Activated T-helper 2 cell treated with anti-CD3 and anti-CD28 coated beads, Interferon-gamma antibody, Interleukin-2, Interleukin-4, amounts not matched to agents 10 μg/mL and 5 μg/mL and 100 μg/mL, durations not matched to agents 14 hours and 24 hours and 36 hours (primary cell): ENCODE measurements at places on chromosomes 2 and 18.

DNA sequence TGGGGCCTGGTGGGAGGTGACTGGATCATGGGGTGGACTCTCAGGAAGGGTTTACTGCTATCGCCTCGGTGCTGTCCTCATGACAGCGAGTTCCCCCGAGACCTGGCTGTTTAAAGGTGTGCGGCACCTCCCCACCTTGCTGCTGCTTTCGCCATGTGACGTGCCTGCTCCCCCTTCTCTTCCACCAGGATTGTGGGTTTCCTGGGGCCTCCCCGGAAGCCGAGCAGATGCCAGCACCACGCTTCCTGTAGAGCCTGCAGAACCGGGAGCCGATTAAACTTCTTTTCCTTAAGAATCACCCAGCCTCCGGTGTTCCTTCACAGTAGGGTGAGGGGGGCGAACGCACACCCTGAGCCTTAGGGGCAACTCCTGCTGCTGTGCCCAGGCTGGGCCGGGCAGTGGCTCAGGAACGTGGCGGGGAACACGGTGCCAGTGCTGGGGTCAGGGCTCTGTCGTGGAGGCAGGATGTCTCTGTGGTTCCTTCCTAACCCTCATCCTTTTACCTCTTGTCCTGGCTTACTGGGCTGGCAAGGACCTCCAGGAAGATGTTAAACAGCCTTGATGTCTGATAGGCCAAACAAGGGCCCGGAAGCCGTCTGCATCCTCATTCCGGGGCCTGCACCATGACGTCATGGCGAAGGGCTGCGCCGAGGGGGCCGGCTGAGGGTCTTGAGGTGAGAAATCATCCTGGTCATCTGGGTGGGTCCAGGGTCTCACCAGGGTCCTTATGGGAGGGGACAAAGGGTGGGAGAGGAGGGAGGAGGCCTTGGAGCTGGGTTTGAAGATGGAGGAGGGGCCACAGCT, 12.7 kb downstream of the NEU4 start:
- DNase-seq = peak; percentile 4

DNA sequence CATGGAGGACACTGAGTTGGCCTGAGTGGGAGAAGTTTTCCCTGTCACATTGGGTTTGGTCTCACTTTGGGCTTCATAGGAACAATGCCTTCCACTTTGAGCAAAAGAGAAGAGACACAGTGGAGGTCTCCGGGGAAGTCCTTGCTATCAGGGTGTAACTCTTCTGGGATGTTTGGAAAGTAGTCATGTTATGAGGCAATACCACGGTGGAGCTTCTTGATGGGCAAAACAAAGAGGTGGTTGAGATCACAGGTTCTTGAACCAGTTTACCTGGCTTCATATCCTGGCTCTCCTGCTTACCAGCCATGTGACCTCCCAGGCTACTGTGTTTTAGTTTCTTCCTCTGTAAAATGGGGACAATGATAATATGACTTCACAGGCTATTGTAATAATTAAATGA, 478.6 kb downstream of the SLC4A3 start:
- no peak for DNase-seq

DNA sequence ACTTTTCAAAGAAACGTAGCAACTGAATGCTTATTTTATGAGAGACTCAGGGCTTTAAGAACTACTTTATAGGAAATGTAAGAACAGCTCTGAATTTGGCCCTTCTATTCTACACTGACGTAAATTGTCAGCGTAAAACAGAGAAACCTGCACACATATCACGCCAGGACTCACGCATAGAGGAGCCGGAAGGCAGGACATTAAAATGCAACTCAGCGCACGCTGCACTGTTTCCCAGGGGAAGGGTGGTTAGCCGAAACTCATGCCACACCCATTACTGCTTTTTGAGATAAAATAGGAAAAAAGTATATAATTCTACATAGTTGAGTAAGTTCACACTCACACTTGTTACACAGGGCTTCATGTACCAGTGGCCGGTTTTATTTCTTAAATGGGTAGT, 7.4 kb downstream of the TUBB6 start:
- DNase-seq = no peak

- DNase-seq = no peak
Measured at GRCh38 chr2:75325594-75325993, 126.3 kb upstream of the TACR1 start.

DNA sequence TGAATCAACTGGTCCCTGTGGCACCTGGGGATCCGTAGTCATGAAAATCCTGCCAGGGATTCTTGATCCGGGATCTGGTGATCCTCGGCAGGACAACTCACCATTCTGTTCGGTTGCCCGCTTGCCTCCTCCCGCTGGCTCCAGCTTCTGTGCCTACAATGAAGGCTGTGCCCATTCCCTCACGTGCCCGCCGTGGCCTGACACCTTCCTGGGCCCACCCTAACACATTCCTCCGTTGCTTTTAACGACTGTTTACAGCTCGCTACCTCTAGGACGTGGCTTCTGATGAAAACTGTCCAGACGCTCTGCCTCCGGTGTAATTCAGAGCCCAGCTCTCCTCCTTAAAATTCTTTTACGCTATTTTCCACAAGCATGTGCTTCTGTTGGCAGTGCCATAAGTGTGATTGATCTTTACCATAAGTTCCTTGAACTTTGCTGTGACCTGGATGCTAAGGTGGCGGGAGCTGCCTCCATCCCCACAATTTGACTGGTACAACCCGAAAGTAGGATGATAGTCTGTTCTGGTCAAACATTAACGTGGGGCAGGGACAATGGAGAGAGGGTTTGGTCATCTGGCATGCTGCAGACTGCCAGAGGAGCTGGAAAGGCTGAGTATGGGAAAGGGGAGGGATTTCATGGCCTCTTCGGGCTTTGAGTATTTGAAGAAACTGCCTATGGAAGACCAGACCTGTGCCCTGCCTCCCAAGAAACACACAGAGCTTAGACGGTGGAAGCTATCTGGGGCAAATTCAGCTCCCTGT, 206.8 kb upstream of the TNP1 start:
- no peak for DNase-seq

- DNase-seq = no peak
Measured at GRCh38 chr2:113966832-113967231, 76.9 kb downstream of the ACTR3 start.

DNA sequence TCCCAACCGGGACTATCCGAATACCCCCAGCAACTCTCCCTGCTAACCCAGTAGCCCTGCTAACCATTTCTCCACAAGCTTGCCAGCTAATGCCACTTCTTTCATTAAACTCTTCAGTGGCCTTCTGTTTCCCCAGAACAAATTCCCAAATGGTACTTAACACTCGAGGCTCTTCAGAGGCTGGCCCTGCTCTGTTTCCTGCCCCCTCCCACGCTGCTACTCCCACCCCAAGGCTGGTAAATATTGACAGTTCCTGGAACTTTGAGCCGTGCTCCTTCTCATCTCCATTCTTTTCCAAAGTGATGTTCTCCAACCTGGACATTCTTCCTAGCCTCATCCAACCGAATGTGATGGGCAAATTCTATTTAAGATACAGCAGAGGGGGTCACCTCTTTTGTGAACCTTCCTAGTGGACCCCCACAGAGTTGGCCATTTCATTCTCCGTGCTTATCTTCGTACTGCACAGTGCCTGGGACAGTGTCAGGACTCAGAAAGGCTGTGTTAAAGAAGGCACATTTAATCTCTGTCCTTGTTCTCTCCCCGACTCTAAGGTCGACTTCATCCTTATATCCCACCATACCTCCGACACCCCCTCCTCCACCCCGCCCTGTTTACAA, 3.2 kb upstream of the KIDINS220 start:
- DNase-seq = no peak

GRCh38 chr18:40555914-40556313, 1399.1 kb upstream of the PIK3C3 start:
- no peak for DNase-seq

DNA sequence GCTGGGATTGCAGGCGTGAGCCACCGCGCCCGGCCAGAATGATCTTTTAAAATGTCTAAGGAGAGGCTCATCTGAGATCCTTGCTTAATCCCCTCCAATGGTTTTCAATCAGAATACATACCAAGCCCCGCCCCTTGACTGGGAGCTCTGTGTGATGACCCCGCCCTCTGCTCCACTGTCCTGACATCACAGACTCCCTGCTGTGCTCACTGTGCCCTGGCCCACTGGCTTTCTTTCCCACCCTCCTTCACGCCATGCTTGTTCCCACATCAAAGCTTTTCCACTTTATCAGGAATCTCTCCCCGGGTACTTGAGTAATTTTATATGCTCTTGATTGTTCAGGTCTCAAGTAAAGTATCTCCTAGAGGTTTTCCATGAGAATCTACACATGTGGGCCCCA, 762.3 kb upstream of the ID2 start:
- no peak for DNase-seq

- no peak for DNase-seq
Measured at GRCh38 chr2:111091811-111092211, 28.9 kb upstream of the BCL2L11 start.

- DNase-seq = peak; percentile 98
Measured at GRCh38 chr2:73926493-73927327, at the start of gene DGUOK. TSS of gene DGUOK (plus strand) at chr2:73926880. CDS start at chr2:73926911, 31 bp downstream.

DNA sequence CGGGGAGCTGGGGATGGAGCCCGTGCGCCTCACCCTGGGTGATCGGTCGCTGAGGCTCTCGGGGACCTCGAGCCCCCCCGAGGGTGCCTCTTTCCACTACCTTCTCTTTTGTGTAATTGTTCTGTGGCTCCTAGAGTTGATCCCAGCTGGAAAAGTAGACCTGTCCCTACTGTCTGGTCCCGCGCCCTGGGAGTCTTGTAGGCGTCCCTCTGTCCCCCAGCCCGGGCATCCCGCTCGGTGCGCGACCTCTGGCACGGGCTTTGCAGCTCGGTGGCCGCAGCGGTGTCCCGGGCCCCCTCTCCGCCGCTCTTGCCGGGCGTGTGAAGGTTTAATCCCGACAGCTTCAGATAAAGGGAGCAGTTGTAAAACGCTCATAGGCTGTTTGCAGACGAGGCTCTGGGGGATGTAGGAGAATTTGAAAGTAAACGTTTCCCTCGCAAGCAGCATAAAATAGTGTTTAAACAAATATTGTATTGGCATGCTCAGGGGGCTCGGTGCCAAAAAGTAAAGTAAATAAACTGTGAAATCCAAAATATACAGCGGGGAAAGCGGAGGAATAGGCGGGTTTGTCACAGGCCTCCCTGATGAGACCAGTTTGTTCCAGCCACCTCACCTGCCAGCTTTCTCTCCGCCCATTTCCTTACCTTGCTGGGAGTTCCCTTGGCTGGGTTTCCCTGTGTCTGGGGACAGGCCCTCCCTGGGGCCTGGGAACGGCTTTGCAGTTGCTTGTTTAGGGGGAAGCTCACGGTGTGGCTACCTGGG, 1.9 kb downstream of the GLI2 start:
- DNase-seq = peak; percentile 7

GRCh38 chr2:110875384-110875725, 143.0 kb downstream of the ACOXL start:
- DNase-seq = no peak

GRCh38 chr18:33581856-33582255, 3.8 kb downstream of the ASXL3 start:
- DNase-seq = no peak

DNA sequence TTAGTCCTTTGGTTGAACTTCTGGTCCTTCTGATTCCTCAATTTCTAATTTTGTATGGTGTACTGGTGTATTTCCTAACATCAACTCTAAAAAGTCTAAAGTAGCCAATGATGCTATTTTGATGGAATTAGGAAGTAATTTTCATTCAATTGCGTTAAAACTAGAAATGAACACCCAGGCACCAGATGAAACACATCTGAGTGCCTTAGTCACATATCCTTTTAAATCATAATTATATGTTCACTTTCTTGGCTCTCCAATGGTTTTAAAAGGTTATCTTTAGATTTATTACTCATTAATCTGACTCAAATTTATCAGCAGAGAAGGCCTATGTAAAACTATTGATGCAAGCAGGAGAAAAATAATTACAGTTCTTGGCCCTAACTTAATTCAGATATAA, 119.7 kb downstream of the GAREM1 start:
- no peak for DNase-seq

GRCh38 chr18:63878925-63879324, 8.6 kb upstream of the SERPINB2 start:
- no peak for DNase-seq

- no peak for DNase-seq
Measured at GRCh38 chr2:54641988-54642387, 81.5 kb upstream of the EML6 start.

GRCh38 chr2:69061525-69061924, 48.5 kb downstream of the ANTXR1 start:
- no peak for DNase-seq

DNA sequence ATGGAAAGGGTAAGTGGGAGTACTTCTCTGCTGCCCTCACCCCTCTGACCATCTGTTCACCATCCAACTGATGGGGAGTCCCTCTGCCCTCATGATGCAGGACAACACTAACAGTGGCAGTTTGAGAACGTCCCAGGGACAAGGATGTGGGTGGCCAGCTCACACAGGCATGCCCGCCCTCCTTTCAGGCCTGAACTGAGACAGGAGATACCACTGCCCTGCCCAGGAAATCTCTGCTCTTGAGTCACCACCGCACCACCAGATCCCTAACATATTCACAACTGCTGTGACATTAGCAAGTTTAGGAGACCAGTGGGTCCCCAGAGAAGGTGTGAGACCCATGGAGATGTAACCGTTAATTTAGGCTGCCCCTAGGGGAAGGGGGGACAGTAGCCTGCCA, 66.2 kb downstream of the TRAPPC8 start:
- no peak for DNase-seq

DNA sequence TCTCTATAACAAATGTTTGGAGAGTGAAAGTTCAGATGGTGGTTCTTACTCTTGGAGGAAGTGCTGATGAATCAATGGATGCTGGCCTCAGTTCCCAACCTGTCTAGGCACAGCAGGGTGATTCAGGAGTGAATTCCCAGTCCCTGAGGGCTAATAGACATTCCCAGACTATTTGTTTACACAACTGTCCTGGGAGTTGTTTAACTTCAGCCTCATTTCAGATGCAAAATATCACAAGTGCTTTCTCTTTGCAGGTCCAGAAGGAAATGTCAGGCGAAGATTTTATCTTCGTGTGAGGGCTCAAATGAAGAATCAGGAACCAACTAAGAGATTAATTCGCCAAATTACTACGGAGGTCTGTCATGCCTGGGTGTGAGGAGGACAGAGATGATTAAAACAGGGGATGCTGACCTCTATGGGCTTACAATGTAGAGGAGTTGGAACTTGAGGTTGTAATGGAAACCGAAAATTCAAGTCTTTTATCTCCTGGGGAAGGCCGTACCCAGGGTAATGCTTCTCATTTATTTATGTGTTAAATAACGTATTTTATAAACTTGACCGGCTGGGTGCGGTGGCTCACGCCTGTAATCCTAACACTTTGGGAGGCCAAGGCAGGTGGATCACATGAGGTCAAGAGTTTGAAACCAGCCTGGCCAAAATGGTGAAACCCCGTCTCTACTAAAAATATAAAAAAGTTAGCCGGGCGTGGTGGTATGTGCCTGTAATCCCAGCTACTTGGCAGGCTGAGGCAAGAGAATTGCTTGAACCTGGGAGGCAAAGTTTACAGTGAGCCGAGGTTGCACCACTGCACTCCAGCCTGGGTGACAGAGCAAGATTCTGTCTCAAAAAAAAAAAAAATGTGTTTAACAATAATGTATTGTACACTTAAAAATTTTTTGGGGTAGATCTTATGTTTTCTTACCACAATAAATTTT, 38.7 kb upstream of the SLC1A4 start:
- no peak for DNase-seq

GRCh38 chr2:99641999-99642398, 152.2 kb upstream of the REV1 start:
- DNase-seq = no peak
